ENCODE measurements at places on chromosomes 2 and 18.

DNA sequence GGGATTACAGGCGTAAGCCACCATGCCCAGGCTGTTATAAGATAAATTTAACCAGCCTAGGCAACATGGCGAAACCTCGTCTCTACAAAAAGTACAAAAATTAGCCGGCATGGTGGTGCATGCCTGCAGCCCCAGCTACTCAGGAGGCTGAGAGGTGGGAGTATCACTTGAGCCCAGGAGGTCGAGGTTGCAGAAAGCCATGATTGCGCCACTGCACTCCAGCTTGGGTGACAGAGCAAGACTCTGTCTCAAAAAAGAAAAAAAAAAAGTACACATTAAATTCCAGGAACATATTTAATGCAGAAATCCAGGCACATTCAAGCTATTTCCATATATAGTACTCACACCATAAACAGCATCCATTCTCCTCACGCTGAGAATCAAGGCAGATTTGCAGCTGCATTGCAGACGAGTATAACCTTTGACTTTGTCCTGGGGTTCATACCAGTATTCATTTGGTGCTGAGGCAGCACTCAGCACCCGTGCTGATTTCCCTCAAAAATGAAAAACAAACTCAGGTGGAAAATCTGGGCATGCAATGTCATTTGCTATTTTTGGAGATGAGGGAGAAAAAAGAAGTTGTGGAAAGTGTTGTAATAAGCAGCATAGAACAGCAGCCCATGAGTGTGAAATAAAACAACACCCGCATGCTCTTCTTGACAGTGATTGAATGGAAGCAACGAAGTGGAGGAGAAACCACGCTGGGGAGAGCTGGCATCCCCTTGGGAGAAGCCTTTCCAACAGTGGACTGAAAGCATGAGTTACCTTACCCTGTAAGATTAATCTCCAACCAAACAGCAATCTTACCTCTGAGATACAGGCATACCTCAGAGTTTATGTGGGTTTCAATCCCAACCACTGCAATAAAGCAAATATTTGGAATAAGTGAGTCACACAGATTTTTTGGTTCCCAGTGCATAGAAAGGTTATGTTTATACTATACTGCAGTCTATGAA lies 46.8 kb upstream of the ANXA4 start:
- no peak overlapping the region for H3K27ac ChIP-seq
- H3K4me3 ChIP-seq = no peak overlapping the region
- peaks cover 12% of the 10 kb centered on the region for H3K4me1 ChIP-seq
- H3K27me3 ChIP-seq = no peaks in the 10 kb centered on the region
- H3K36me3 ChIP-seq = no peaks in the 10 kb centered on the region

DNA sequence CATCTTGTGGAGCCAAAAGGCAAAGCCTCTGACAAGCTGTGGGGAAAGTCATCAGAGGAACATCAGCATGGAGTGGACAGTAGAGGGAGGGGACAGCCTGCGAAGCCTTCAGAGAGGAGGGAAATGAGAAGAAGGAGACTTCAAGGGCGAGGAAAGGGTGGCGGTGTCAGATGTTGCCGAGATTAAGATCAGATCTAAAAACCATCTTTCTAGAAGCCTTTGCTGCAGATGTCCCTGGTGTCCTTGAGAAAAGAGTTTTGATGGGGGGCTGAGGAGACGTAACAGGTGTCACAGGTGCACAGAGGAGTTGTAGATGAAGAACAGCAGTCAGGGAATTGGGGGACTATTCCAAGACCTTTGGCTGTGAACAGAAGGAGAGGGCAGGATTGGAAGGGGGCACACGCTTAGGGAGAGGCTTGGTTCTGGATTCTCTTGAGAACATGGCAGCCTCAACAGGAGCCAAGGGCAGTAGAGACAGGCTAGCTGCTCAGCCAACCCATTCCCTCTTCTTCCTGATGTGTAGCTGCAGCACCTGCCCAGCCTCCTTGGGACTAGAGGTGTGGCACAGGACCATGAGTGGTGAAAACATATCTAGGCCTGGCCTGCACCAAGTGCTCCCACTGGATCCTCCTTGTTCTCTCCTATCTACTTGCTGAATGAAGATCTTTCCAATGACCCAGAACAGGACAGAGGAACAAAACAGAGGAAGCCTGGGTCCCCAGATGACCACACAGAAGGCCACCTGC lies 22.7 kb upstream of the NCL start:
- H3K27ac ChIP-seq = no peak overlapping the region
- no peaks in the 10 kb centered on the region for H3K27me3 ChIP-seq
- H3K4me3 ChIP-seq = no peak overlapping the region
- no peaks in the 10 kb centered on the region for H3K4me1 ChIP-seq
- no peak for DNase-seq

GRCh38 chr2:197235711-197236110 lies 74.9 kb downstream of the ANKRD44 start:
- no peaks in the 10 kb centered on the region for H3K36me3 ChIP-seq
- no peaks in the 10 kb centered on the region for H3K27me3 ChIP-seq

- H3K27ac ChIP-seq = peak overlapping the region; percentile 99
- DNase-seq = no peak
- H3K4me1 ChIP-seq = peaks cover 80% of the 10 kb centered on the region
- no peak overlapping the region for H3K4me3 ChIP-seq
- H3K27me3 ChIP-seq = no peaks in the 10 kb centered on the region
Measured at GRCh38 chr2:96262306-96262705, 3.5 kb downstream of the TMEM127 start.

- no peaks in the 10 kb centered on the region for H3K4me1 ChIP-seq
- no peak for DNase-seq
- no peak overlapping the region for H3K4me3 ChIP-seq
- no peaks in the 10 kb centered on the region for H3K36me3 ChIP-seq
- no peaks in the 10 kb centered on the region for H3K27me3 ChIP-seq
- H3K27ac ChIP-seq = no peak overlapping the region
Measured at GRCh38 chr18:42925036-42925435, 190.4 kb downstream of the RIT2 start.

- DNase-seq = no peak
- H3K4me1 ChIP-seq = no peaks in the 10 kb centered on the region
- no peak overlapping the region for H3K27ac ChIP-seq
- H3K27me3 ChIP-seq = no peaks in the 10 kb centered on the region
- H3K36me3 ChIP-seq = no peaks in the 10 kb centered on the region
Measured at GRCh38 chr2:138730497-138731030, 49.6 kb downstream of the NXPH2 start.

GRCh38 chr18:76426737-76427305 lies 68.2 kb downstream of the ZNF516 start:
- H3K27ac ChIP-seq = no peak overlapping the region
- no peaks in the 10 kb centered on the region for H3K36me3 ChIP-seq
- H3K4me3 ChIP-seq = no peak overlapping the region
- DNase-seq = peak; percentile 19

GRCh38 chr2:101197215-101197745 lies 46.1 kb upstream of the TBC1D8 start:
- H3K4me3 ChIP-seq = no peak overlapping the region
- no peak for DNase-seq
- no peaks in the 10 kb centered on the region for H3K4me1 ChIP-seq
- H3K36me3 ChIP-seq = no peaks in the 10 kb centered on the region
- H3K27ac ChIP-seq = no peak overlapping the region

- peak; percentile 73 for DNase-seq
- H3K36me3 ChIP-seq = no peaks in the 10 kb centered on the region
- H3K4me3 ChIP-seq = peak overlapping the region; percentile 50
- H3K27ac ChIP-seq = peak overlapping the region; percentile 80
- H3K27me3 ChIP-seq = no peaks in the 10 kb centered on the region
Measured at GRCh38 chr2:120867290-120868241, 131.9 kb downstream of the GLI2 start.

- H3K4me1 ChIP-seq = peaks cover 9% of the 10 kb centered on the region
- no peak overlapping the region for H3K4me3 ChIP-seq
- H3K27me3 ChIP-seq = no peaks in the 10 kb centered on the region
- H3K27ac ChIP-seq = peak overlapping the region; percentile 74
- no peaks in the 10 kb centered on the region for H3K36me3 ChIP-seq
Measured at GRCh38 chr2:46351098-46351749, 54.0 kb downstream of the EPAS1 start.

DNA sequence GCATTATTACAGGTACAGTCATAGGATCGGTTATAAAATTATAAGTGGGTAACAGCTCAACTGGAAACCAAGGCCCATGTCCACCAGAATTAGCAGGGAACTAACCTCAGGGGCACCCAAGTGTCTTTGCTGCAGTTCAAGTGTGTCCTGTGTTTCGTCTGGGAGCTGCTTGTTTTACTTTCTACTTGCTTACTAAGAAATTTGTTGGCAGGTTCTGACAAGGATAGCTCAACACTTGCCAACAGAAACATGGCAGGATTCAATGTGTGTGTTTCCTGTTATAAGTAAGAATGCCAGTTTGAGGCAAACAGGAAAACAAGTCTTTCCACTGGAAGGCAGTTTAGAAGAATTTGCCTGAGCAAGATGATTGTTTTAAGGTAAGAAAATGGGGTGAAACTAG lies 104.5 kb downstream of the EPHA4 start:
- H3K27me3 ChIP-seq = no peaks in the 10 kb centered on the region
- H3K4me1 ChIP-seq = peaks cover 4% of the 10 kb centered on the region
- H3K4me3 ChIP-seq = no peak overlapping the region

DNA sequence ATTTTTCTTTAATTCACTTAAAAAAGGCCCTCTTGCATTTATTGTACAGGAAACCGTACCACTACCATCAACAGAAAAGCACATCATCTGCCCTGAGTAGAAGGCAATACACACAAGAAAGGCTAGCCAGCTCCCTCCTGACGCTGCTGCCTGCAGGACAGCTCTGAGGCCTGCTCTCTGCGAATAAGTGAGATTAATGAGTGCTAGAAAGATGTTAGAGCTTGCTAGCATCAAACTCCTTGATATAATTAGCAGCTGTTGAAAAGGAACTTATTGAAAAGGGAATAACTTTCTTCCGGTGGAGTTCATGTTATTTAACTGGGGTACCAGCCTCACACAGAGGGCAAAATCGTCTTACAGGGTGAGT lies 56.1 kb downstream of the INHBB start:
- H3K4me3 ChIP-seq = no peak overlapping the region
- no peaks in the 10 kb centered on the region for H3K27me3 ChIP-seq
- DNase-seq = no peak
- H3K36me3 ChIP-seq = no peaks in the 10 kb centered on the region

DNA sequence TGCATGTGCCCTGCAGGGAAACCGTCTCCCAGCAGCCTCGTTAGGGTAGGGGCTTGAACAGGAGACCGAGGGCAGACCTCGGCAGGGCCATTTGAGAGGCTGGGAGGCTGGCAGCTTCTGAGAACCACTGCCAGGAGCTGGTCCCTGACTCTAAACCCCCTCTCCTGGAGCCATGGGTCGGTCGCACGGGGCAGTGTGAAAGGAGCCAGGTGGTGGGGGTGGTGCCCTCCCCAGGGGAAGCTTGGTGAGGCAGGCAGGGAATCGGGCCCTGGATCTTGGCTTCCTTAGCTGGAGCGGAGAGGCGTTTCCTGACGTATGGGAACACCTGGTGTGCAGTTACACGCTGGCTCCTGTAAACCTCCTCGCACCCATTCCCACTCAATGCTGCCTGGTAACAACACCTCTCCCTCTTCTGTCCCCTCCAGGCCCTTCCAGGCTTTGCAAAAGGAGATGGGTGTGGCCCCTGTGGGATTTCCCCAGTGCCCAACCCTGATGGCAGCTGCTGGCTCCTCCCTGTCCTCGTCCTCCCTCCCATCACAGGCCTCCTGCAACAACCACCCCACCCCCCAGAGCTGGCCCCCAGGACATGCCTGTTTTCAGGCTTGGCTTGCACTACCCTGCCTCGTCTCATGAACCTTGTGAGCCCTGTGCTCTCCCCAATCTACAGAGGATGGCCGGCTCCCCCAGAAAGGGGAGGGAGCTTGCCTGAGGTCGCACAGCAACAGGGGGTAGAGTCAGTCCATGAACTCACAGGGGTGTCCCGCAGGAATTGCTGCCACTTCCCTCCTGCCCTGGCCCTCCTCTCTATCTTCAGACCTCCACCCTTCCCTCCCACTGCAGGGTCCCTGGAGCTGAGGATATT lies 24.4 kb downstream of the ADRA2B start:
- H3K27me3 ChIP-seq = no peaks in the 10 kb centered on the region
- DNase-seq = no peak
- no peak overlapping the region for H3K27ac ChIP-seq
- H3K4me1 ChIP-seq = no peaks in the 10 kb centered on the region
- H3K4me3 ChIP-seq = no peak overlapping the region
- no peaks in the 10 kb centered on the region for H3K36me3 ChIP-seq

- H3K4me1 ChIP-seq = peaks cover 43% of the 10 kb centered on the region
- H3K36me3 ChIP-seq = no peaks in the 10 kb centered on the region
- H3K4me3 ChIP-seq = no peak overlapping the region
- no peak overlapping the region for H3K27ac ChIP-seq
- no peak for DNase-seq
Measured at GRCh38 chr2:108605947-108606346, 71.7 kb downstream of the LIMS1 start.

DNA sequence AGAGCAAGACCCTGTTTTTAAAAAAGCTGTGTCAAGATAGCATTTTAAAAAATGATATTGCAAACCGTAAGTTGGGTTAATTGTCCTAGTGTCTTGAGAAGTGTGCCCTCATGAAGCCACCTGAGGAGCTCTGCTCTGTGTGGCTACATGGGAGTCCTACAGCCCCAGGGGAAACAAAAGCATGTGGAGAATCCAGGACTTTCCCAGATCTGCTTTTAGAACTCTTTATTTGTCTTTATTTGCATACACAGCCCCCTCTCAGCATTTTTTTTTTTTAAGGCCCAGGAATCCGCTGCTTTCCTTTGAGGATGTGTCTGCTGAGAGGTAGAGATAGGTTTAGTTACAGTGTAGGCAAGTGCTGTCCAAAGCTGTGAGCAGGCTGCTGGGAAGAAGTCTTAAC lies 219.2 kb downstream of the FHOD3 start:
- no peak for DNase-seq
- H3K4me3 ChIP-seq = no peak overlapping the region
- no peaks in the 10 kb centered on the region for H3K27me3 ChIP-seq
- peaks cover 7% of the 10 kb centered on the region for H3K4me1 ChIP-seq
- H3K36me3 ChIP-seq = no peaks in the 10 kb centered on the region
- no peak overlapping the region for H3K27ac ChIP-seq

- no peak for DNase-seq
- no peaks in the 10 kb centered on the region for H3K36me3 ChIP-seq
- no peaks in the 10 kb centered on the region for H3K27me3 ChIP-seq
- H3K4me1 ChIP-seq = no peaks in the 10 kb centered on the region
- peak overlapping the region; percentile 8 for H3K27ac ChIP-seq
Measured at GRCh38 chr2:86011449-86011941, 94.2 kb downstream of the POLR1A start.

GRCh38 chr2:129482626-129483025 lies 496.8 kb upstream of the RAB6C start:
- no peak overlapping the region for H3K27ac ChIP-seq
- DNase-seq = no peak
- no peaks in the 10 kb centered on the region for H3K27me3 ChIP-seq
- H3K4me3 ChIP-seq = no peak overlapping the region
- no peaks in the 10 kb centered on the region for H3K4me1 ChIP-seq

DNA sequence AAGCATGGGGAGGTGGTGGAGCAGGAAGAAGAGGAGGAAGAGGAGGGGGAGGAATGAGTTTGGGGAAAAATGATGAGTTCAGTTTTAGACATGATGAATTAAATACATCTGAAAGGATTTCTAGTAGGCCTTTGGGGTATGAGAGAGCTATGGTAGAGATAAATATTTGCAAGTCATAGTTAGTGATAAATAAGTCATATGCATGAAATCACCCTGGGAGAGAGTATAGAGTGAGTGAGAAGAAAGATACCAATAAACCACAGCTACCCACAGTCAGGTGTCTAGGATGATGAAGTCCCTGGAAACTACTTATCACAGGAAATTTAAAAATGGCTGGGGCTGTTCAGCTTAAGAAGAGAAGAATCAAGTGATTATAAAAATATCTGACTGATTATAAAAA lies 240.5 kb downstream of the RDH14 start:
- no peak for DNase-seq
- no peak overlapping the region for H3K4me3 ChIP-seq
- no peaks in the 10 kb centered on the region for H3K36me3 ChIP-seq
- no peak overlapping the region for H3K27ac ChIP-seq
- H3K4me1 ChIP-seq = no peaks in the 10 kb centered on the region
- H3K27me3 ChIP-seq = no peaks in the 10 kb centered on the region

Data from gastrocnemius medialis (tissue), 4 donors.